Frontal cortex (tissue), 4 donors: ENCODE measurements at places on chromosomes 7 and 10. TPM values are rescaled to one million over a fixed set of nuclear protein-coding genes. Genes with fewer than 3 reads are reported as not detected.

FOXI2 gene
- total RNA-seq: not detected

ZKSCAN5 gene
- total RNA-seq: 20.4 TPM

SLC26A3 gene
- total RNA-seq: not detected

PGAM2 gene
- 4.5 TPM for total RNA-seq

ICA1 gene
- total RNA-seq: 42.4 TPM
